ENCODE measurements at places on chromosomes 16 and 17.

- no peak for DNase-seq
These were observed 3.2 kb downstream of the FCSK start for GRCh38 chr16:70457446-70458166.

- DNase-seq: no peak
These were observed 6.3 kb upstream of the RAB37 start for GRCh38 chr17:74730491-74731346.

DNA sequence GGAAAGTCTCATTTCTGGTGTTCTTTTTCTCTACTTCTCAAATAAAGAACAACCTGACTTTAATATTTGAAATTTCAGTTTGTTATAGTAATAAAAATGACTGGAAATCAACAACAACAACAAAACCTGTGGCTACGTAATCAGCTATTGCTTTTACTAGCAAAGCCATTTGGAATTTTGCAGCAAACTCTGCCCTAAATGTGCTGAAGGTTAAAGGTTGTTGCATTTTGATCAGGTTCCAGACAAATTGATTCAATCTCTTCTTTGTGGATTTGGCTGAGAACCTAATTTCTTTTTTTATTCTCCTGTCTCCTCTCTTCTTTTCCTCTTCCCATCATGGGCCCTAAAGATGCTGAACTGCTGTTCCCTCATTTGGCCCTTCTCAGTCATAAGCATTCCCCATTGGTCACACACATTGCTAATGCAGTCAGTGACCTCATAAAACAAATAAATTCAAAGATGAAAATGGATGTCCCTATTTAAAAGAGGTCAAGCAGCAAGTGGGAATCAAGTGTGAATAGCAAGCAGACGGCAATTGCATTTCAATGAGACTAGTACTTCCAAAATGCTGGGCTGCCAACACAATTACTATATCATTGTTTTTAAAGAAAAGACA is 795.1 kb upstream of the CDH8 start:
- no peak for DNase-seq

DNA sequence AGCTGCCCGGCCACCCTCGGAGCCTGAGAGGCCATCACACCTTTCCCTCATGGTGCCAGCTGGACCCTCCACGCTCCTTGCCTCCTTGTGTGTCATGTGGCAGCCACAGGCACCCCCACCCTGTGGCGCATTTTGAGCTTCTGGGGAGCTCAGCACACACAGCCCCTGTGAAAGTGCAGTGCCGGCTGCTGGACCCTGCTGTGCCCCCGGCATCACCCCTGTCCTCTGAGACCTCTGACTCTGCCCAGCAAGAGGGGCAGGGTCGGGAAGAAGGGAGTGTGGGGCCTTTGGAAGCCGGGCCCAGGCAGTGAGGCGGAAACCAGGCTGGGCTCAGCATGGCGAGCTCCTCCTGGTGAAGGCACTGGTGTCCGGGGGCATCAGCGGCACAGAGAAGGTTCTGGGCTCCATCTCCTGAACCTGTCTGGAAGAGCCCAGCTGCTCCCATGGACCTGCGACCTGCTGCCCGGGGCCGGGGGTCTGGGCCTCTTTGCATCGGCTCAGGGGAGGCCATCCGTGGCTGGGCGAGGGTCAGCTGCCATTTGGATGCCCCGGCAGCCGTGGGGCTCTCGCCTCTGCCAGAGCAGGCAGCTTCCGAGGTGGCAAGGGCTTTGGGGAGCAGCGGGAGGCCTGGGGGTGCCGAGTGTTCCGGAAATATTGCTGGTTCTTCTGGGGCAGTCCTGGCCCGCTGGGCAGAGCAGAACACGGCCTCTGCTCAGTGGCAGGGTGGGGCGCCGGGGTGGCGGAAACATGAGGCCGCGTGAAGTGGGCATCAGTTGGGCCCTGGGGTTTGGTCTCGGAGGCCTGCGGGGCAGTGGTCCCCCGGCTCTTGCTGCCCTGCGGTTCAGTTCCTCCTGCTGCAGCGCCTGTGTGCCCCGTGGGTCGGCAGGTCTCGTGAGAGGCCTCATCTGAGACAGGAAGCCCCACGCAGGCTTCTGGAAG is 17.9 kb downstream of the CENPX start:
- DNase-seq: no peak

DNA sequence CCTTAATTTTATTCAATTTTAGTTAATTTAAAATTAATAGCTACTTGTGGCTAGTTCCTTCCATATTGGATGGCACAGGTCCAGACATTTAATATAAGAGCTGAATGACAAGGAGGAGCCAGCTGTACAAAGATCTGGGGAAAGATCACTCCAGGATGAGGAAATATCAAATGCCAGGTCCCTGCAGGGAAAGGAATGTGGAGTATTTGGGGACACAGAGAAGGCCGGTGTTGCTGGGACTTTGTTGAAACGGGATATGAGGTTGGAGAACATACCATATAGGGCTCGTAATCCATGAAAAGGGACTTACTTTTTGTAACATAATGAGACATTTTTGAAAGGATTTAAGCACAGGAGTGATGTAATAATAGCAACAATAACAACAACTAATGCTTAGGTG is 426.8 kb downstream of the HS3ST4 start:
- no peak for DNase-seq

DNA sequence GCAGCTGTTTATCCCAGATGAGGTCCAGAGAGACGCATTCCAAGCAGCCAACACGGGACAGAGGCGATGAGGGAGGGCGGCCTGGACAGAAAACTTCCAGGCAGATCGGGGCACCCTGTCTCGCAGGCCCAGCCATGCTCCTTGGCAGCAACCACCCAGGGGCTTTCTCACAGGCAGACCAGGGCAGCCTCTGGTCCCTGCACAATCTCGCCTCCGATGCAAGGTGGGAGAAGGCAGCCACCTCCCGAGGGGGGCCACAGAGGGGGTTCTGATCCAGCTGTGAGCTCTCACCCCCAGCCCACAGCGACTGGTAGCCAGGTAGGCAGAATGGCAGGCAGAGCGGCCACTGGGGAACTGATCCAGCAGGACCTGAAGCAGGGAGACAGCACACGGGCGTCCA is 48.7 kb downstream of the LMF1 start:
- DNase-seq: no peak

GRCh38 chr16:84614623-84614967 is 3.3 kb downstream of the COTL1 start:
- DNase-seq: no peak

- DNase-seq: no peak
These were observed 16.5 kb downstream of the CRISPLD2 start for GRCh38 chr16:84836234-84836647.

DNA sequence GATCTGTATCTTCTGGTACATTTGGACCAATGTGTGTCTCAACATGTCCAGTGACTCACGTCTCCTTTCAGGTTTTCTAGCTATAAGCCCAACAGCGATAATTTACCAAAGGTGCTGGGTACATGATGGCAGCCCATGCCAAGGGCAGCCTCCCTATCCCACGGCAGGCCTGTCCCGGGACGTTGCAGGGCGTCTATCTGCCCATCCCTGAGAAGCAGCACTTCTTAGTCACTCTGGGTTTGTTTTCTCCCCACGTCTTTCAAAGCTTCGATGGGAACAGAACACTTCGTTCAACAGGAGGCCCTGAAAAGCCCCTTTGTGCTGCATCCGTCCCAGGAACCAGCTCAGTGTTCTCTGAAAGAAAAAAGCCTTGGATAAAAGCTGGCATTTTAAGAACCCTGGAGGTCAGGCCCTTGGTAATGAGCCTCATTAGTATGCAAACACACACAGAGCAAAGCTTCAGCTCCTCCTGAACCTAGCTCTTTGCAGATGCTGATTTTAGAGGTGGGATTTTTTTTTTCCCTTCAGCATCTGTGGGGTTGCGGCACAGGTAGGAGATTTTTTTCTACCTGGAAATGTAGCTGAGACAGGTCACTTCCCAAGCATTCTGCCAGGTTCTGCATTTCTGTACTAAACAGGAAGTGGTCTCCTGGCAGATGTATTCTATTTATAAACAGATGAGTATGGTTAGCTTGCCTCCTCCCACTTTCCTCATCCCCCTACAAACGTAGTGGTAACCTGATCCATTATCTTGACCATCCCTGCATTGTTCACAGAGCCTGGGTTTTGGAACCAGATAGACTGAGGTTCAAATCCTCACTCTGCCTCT is 17.5 kb upstream of the MT4 start:
- no peak for DNase-seq

DNA sequence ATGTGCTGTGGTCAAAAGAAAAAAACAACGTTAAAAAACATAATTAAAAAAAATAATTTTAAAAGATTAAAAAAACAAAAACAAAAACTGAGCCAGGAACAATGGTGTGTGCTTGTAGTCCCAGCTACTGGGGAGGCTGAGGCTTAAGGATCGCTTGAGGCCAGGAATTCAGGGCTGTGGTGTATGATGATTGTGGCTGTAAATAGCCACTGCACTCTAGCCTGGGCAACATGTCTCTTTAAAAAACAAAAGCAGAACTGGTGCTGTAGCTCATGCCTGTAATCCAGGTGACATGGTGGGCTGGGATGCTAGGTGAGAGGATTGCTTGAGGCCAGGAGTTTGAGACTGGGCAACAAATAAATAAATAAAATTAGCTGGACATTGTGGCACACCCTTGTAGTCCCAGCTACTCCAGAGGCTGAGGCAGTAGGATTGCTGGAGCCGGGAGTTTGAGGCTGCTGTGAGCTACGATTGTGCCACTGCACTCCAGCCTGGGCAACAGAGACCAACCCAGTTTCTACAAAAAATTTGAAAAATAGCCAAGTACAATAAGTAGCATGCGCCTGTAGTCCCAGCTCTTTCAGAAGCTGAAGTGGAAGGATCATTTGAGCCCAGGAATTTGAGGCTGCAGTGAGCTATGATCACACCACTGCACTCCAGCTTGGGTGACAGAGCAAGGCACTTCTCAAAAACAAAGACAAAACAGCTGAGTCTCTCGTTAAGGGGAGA is 43.6 kb downstream of the NFATC3 start:
- no peak for DNase-seq

Measured in NCI-H2081 (cell line).